Stimulated activated CD8-positive, alpha-beta memory T cell treated with anti-CD3 and anti-CD28 coated beads, Interleukin-12 subunit alpha, Interleukin-12 subunit beta, amount 100 ng/mL, for 1 hour (primary cell): ENCODE measurements at places on chromosomes 1 and 21.

GRCh38 chr1:55506740-55507577, 291.8 kb upstream of the USP24 start:
- DNase-seq: no peak

- no peak for DNase-seq
Measured at GRCh38 chr1:172928412-172928811, 122.3 kb downstream of the TNFSF18 start.

DNA sequence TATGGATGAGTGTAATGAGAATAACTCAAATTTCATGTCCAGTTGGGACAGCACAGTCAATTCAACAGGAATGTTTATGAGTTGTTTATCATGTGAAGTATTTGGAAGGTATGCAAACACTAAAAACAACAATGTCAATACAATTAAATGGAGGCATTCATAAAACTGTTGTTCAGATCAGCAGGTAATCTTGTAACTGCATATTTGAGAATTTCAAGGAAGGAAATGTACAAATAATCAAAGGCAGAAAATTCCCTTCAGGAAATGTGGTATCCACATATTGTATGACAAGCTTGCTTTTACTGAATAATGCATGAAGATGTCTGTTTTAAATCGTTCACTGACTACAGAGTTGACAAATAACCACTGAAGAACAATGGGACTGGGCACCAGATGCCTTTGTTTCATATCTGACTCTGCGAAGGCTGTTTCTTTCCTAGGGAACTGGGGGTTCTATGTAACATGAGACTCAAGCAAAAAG, 198.3 kb downstream of the LTN1 start:
- no peak for DNase-seq

DNA sequence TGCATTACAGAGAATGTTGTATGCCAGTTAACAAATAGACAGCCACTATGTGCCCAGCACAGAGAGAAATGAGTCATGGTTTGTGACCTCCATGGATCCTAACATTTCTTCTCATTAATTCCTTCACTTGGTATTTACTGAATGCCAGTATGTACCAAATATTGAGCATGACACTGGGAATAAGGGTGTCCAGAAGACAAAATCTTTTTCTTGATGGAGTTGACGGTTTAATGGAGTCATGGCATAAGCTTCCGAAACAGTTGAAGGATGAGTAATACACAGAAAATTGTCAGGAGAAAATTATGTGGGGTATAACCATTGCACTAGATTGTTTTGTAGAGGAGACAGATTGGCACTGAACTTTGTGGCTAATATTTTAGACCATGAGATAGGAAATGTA, 36.9 kb downstream of the PTGFR start:
- no peak for DNase-seq

DNA sequence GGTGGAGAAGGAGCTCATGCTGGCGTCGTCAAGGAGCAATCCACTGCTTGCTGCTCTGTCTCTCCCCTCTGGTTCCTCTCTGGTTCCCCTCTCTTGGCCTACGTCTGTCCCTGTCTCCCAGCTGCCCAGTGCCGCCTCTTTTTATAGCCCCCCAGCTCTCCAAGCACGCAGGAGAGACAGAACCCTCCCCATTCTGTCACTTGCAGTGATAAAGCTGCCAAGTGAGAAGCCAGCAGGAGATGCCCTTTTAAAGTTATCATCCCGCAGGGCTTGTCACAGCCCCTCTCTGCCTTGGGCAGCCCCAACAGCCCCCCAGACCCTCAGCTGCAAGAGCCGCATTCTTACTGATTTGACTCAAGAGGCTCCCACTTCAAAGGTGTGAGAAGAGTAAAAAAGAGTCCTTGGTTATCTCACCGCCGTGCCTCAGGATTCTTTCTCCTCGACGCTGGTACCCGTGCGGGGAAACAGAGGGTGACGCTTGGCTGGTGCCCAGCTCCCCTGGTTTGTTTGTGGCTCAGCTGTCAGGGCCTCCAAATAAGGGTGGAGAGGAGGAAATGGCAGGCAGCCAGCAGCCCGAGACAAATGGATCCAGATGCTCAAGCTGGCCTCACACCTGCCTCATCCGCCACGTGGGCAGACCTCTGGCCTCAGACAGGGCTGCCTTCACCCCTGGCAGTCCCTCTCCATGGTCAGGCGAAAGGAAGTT, at the start of gene NPPA:
TSS of gene NPPA (minus strand) at position 117 of the 706 bp plus-strand sequence. CDS start at position 18, 99 bp downstream.
- DNase-seq: no peak

DNA sequence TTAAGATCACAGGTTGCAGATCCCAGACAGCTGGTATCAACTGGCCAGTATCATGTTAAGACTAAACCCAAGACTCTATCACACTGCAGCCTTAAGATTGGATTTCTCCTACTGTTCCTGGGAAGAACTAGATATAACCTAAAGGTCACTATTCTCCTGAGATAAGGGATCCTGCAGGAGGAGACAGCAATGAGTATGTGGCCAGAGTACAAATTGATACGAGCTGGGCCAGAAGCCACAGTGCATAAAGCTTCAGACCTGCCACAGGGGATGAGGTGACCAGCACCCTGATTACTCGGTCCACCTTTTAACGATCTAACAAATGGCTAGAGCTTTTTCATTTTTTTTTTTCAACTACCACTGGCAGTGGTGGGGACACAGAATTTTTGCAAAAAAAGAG, 31.0 kb downstream of the HSD3B1 start:
- no peak for DNase-seq

DNA sequence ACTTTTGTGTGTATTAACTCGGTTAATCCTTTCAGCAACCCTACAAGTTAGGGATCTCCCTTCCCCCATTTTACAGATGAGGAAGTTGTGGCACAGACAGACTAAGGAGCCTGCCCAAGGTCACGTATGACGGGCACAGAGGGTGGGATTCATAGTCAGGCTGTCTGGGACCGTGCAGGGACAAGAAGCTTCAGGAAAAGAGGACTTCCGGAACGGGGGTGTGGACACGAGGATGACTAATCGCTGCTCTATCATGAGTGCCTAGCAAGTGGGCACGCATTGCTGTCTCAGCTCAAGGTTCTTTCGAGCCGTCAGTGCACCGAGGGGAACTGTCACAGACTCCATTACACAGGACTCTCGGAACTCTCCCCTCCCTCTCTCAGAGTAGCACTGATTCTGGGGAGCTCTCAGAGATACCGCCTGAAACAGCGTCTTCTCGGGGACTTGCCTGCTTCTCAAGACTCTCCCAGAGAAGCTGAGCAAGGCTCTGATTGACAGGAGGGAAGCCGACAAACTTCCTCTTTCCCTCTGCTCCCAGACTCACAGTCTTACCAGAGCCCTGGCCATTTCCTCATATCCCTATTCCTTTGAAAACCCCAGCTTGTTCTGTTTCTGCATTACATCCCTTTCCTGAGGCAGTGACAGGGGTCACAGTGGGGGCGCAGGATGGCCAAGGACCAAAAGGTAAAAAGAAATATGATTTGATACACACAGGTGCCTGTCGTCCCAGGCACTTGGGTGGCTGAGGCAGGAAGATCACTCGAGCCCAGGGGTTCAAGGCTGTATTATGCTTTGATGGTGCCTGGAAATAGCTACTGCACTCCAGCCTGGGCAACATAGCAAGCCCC, 14.4 kb downstream of the FHAD1 start:
- DNase-seq: no peak

GRCh38 chr1:20358761-20359263, 68.1 kb downstream of the VWA5B1 start:
- no peak for DNase-seq

GRCh38 chr1:218344814-218345672, at the start of gene TGFB2:
Gene TGFB2 (plus strand): TSS chr1:218345336. CDS start chr1:218346702, 1,366 bp downstream.
- DNase-seq: no peak

- no peak for DNase-seq
Measured at GRCh38 chr1:93584261-93585003, 97.2 kb downstream of the BCAR3 start.

DNA sequence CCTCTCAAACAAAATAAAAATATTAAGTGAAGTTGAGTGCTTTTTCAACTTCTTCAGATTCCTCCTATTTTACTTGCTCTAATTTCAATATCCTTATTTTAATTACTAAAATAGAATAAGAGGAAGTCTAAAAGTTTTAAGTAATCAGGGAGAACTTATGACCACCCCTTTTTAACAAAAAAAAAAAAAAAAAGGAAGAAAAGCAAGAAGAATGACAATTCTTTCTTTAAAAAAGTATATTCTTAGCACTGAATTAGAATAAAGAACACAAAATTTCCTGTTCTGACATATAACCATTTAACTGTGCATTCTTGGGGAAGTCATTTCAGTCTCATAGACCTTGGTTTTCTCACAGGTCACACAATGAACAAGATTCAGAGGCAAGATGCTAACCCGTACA, 46.8 kb downstream of the SAMSN1 start:
- DNase-seq: no peak

- DNase-seq: no peak
Measured at GRCh38 chr1:41394959-41395956, 34.0 kb downstream of the FOXO6 start.

DNA sequence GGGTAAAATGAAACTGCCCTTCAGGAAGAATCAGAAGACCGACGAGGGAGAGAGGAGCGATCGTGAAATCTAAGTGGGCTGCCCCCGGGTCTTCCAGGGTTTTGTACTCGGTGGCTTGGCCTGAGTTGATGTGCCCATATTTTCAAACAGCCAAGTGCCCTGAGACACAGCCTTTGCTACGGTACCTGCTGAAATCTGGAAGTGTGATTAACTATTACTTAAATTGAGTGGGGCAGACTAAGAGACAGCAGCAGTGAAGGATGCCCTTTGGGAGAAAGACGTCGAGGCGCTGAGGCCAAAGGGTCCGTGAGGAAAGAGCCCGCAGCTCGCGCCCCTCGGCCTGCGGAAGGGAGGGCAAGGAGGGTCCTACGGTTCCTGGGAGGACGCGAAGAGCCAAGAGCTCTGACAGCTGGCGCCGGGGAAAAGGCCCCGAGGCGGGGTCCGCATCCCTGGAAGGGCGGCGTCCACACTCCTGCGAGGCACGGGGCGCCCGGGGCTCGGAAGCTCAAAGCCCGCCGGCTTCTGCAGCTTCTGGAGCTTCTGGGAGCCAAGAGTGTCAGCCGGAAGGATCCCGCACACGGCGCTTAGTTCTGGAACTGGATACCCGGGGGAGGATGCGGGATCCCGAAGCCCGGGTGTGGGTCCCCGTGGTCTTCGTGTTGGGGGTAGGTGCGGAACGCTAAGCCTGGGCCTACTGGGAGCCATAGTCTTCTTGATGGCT, 15.4 kb upstream of the RNU1-4 start:
- no peak for DNase-seq
